ENCODE measurements at places on chromosomes 3 and 15. TPM values are rescaled to one million over a fixed set of nuclear protein-coding genes. Genes with fewer than 3 reads are reported as not detected.
A peak's percentile ranks its signal among the peaks of the same experiment; 100 is the strongest.

GRCh38 chr3:64228110-64228509, 2.8 kb upstream of the PRICKLE2 start:
- DNase-seq: no peak

DNA sequence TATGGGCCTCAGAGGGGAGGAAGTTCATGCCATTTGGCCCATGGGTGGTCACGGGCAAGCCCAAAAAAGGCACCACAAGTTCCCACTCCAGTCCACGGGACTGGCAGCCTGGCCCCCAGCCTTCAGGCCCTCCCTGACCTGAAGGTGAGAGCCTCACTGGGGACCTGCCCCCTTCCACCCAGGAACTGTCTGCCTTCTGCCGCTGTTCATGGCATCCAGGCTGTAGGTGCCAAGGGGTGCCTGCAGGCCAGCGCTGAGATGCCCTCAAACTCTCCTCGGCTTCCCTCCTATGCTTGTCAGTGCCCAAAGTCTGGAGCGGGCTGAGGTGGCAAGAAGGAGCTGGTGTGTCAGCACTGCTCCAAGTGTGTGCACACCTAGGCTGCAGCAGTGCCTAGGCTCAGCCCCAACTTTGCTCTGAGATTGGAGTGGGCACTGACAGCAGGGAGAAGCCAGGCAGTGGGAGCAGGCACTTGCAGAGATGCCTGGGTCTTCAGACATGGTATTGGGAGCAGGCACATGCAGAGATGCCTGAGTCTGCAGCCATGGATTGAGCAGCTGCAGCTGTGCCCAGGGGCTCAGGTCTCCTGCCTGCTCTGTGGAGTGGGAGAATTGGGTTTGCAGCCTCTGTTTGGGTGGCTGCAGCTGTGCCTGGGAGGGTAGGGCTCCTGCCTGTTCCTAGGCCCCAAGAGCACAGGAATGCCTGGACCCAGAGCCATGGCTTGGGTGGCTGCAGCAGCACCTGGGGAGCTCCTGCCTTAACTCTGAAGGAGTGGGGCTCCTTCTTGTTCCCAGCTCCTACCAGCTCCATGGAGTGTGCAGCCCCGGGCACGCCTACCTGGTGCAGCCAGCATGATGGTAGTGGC, 44.0 kb upstream of the PRR23C start:
- DNase-seq: no peak

The CAPN3 gene
- total RNA-seq: 0.75 TPM

GRCh38 chr3:137987723-137988122, 22.2 kb upstream of the CLDN18 start:
- no peak for DNase-seq

GRCh38 chr3:14344351-14344750, 58.1 kb upstream of the SLC6A6 start:
- no peak for DNase-seq

DNA sequence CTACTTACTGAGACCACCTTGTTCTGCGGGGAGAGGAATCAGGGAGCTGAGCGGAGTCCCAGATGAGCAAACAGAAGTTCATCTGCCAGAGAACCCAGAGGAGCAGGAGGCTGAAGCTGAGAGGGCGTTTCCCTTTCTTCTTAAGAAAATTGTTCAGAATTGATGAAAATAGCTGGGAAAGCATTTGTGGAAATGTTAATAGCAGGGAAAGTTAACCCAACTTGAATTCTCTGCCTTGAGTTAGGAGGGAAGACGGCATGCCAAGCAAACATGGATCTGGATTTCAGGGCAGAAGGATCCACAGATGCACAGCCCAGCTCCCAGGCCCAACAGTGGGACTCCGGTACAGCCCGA, 23.2 kb downstream of the CRABP1 start:
- no peak for DNase-seq

DNA sequence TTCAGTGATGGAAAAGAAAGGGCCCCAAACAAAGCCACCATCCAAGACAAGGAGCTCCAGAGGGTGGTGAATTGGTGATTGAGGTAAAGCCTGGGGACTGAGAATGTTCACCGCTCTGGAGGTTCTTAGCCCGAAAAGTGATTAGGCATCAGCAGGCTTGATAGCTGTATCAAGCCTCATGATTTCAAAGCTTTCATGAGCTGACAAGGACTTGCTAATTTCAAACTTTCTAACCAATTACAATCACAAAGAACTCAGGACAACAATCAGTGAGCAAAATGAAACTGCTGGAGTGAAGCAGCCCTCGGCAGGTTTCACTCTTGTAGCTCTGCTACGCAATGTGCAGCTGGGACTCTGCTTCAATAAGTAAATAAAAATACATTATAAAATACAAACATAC, 391.3 kb downstream of the TIGIT start:
- no peak for DNase-seq

GRCh38 chr15:33581032-33581431, 270.3 kb downstream of the RYR3 start:
- DNase-seq: no peak

DNA sequence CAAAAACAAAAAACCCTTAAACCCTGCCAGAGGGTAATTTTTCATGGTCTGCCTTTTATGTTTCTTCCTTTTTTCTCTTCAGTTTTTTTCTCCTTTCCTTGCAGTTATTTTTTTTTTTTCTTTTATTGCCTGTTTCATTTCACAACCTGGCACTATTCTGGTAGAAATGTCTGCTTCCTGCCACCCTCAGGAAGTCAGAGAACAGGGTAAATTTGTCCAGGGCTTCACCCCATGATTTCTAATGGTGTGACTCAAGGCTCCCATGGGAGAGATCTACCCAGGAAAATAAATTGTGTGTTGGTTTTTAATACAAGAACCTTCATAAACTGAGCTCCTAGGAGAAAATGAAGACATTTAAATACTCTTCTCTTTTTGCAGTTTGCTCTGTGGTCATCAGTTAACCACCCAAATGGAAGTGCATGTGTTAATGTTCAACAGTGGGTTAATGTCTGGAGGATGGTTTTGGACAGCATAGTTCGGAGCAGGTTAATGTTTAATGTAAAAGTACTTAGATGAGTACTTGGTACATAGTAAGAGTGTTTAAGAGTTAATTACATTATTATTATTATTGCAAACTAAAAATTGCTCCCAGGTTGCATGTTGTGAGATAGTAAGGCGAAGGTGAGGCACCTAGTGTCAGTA, 45.9 kb downstream of the CGNL1 start:
- no peak for DNase-seq

The CEP63 gene
- total RNA-seq: 18.2 TPM

The KY gene
- not detected for total RNA-seq

- no peak for DNase-seq
Measured at GRCh38 chr3:162195147-162195546, 698.5 kb downstream of the OTOL1 start.

- no peak for DNase-seq
Measured at GRCh38 chr15:23467110-23467600, 20.1 kb upstream of the GOLGA6L2 start.

The MOBP gene
- total RNA-seq: 0.10 TPM

The LRRC31 gene
- total RNA-seq: not detected

DNA sequence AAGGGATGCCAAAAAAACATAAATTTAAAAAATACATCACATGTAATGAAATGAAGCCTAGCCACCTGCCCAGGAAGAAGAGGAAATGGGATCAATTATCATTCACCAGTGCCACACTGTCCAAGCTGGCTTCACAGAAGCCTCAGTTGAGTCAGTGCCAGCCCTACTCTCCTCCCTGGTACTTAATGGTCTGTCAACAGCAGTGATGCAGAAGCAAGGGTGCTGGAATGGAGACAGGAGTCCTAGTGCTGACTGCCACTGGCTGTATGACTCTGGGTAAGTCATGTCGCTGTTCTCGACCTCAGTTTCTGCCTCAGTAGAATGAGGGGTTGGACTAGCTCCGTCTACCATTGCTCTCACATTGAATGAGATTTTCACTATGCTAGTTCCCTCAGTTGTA, 78.5 kb upstream of the LARS2 start:
- no peak for DNase-seq

DNA sequence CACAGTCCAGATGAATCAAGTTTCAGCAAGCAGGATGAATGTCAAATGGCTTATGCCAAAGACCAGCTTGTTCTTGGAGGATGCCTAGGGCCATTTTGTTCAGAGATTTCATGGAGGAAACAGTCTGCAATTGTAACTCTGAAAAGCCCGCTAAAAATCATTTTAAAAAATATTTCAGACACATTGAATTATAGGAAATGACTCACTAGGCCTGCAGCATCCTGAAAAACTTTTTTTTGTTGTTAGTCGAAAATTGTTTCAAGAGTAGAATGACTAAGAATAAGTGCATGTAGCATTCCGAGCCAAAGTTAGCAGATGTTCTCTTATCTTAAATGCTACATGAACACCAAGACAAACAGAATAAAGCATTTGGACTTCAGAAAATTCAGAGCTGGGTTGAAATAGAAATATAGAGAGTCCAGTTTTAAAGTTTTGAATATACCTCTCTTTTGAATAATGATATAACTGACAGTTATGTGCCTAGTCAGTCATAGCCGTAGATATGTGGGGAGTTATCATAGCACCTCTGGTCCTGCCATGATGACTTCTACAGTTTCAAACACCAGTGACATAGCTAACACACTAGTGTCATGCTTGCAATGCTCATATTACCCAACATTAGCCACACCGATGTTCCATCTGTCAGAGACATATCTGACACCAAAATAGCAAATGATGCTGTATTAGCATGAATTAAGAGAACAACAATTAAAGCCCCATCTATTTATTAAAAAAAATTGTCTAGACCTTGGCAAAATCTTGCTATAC, 1462.8 kb upstream of the GBE1 start:
- DNase-seq: no peak

- no peak for DNase-seq
Measured at GRCh38 chr15:68699124-68699880, 120.5 kb downstream of the CORO2B start.

GRCh38 chr3:42698911-42699230, 3.7 kb downstream of the HHATL start:
- peak; percentile 35 for DNase-seq

GRCh38 chr3:45858809-45859543, 17.1 kb upstream of the LZTFL1 start:
- DNase-seq: no peak

DNA sequence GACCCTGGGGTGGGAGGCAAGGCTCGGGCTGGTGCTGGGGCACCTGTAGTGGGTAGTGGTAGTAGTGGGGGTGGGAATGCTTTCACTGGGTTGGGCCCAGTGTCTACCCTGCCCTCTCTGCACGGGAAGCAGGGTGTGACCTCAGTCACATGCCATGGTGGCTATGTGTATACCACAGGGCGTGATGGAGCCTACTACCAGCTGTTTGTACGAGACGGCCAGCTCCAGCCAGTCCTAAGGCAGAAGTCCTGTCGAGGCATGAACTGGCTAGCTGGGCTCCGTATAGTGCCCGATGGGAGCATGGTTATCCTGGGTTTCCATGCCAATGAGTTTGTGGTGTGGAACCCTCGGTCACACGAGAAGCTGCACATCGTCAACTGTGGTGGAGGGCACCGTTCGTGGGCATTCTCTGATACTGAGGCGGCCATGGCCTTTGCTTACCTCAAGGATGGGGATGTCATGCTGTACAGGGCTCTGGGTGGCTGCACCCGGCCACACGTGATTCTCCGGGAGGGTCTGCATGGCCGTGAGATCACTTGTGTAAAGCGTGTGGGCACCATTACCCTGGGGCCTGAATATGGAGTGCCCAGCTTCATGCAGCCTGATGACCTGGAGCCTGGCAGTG, 5.2 kb downstream of the DALRD3 start:
- no peak for DNase-seq

The C3orf70 gene
- 1.8 TPM for total RNA-seq

DNA sequence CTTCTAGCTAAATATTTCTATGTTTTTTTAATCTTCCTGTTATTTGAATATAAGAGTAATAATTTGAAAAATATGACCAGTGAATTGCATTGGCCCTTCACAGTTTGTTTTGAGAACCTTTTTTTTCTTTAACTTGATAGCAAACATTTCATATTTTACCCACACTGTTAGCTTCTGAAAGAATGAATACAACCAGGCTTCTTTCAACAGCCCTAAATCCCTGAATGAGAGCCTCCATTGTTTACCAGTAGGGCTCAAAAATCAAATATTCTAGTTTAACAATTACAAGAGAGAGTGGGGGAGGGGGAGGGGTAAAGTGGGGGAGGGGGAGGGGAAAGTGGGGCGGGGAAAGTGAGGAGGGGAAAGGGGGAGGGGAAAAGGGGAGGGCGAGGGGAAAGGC, 14.5 kb upstream of the TOP2B start:
- no peak for DNase-seq

DNA sequence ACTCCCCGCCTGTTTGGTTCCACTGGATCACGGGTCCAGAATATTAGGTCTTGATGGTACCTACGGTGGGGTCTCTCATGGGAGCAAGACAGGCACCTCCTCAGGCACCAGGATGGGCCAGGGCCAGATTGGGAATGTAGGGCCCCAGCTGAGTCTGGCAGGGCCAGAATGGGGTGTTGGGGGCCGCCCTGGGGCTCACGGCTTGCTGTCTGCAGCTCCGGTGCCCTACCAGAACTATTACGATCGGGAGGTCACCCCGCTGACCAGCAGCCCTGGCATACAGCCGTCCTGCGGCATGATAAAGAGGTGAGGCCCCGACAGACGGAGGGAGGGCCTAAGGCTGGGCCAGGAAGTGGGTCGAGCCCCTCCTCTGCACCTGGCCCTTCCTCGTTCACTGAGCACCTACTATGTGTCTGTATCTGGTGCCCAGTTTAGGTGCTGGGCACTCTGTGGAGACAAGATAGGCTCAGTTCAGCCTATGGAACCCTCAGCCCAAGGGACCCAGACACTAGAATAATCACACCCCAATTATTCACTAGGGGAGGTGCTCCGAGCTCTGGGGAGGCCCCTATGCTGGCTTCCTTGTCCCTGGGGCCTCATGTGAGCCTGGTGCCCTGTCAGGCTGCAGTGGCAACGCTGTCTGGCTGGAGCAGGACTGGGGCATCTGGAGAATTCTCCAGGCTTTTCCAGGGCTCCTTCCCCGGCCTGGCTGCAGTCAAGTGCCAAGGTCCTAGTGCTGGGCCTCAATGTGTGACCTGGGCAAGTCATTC, 37.9 kb downstream of the PSTPIP1 start:
- no peak for DNase-seq

- DNase-seq: no peak
Measured at GRCh38 chr3:147656023-147656422, 246.9 kb downstream of the ZIC1 start.

DNA sequence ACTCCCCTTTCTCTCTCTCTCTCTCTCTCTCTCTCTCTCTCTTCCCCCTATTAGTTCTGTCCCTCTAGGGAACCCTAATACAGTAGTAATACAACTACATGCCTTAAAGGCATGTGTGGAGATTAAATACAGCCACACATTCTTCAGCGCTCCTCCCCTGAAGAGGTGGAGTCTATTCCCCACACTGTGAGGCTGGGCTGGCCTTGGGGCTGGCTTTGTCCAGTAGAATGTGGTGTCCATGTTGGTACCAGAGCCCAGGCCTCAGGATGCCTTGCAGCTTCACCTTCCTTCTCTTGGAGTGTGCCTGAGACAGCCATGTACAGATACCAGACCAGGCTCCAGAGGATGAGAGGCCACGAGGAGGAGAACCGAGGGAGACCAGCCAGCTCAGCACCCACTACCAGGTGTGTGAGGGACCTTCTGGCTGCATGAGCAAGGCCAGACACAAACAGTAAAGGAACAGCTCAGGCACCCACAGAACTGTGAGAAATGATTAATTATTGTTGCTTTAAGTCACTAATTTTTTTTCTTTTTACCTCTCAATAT, 10.7 kb downstream of the SLC6A20 start:
- DNase-seq: peak; percentile 17

GRCh38 chr3:173467501-173467900, 70.0 kb downstream of the NLGN1 start:
- no peak for DNase-seq

The NISCH gene
- total RNA-seq: 71.9 TPM

All from H1 (cell line).